ENCODE measurements at places on chromosomes 2 and 18. TPM values are rescaled to one million over a fixed set of nuclear protein-coding genes. Genes with fewer than 3 reads are reported as not detected.

Gene SERPINB10
- total RNA-seq, result 1.5 TPM

- no peak overlapping the region for H3K4me3 ChIP-seq
- peaks cover 5% of the 10 kb centered on the region for H3K4me1 ChIP-seq
- H3K27ac ChIP-seq, result no peak overlapping the region
- DNase-seq, result no peak
- no peaks in the 10 kb centered on the region for H3K27me3 ChIP-seq
Measured at GRCh38 chr18:11990539-11990938, 9.2 kb downstream of the IMPA2 start.

Gene TMEM163
- total RNA-seq, result 0.12 TPM

Gene L3MBTL4
- total RNA-seq, result 0.12 TPM

- H3K4me1 ChIP-seq, result peaks cover 82% of the 10 kb centered on the region
- peaks cover 10% of the 10 kb centered on the region for H3K36me3 ChIP-seq
- H3K4me3 ChIP-seq, result peak overlapping the region; percentile 28
- peak overlapping the region; percentile 87 for H3K27ac ChIP-seq
- H3K27me3 ChIP-seq, result no peaks in the 10 kb centered on the region
Measured at GRCh38 chr2:98715812-98716451, 15.0 kb downstream of the MGAT4A start.

DNA sequence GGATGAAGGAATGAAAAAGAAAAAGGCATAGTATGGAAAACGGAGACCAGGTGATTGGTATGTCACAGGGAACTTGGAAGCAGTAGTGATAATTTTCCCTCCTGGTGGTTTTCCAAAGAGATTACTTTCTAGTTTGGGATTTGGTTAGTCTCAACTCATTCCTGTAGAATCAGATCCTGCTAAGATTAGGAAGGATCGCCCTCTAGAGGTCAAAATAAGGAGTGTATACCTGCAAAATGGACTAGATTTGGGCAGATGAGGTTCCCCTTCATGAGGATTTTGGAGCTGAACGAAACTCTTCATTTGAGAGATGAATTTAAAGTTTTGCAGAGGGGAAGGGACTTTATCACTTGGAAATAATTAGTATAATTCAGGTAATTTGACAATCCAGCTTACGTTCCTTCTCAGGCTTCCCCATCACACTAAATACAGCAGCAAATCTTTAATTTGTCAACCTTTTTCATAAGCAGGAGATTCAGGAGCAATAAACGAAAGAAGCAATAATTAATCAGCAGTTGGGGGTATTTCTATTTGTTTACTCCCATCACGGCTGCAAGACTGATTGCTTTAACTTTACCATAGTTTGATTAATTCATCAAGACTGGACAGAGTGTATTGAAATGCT is 65.2 kb downstream of the CCDC195 start:
- no peaks in the 10 kb centered on the region for H3K36me3 ChIP-seq
- no peak overlapping the region for H3K4me3 ChIP-seq
- H3K27me3 ChIP-seq, result no peaks in the 10 kb centered on the region
- H3K4me1 ChIP-seq, result no peaks in the 10 kb centered on the region
- no peak overlapping the region for H3K27ac ChIP-seq

- no peak for DNase-seq
- no peaks in the 10 kb centered on the region for H3K4me1 ChIP-seq
- H3K27me3 ChIP-seq, result no peaks in the 10 kb centered on the region
- H3K4me3 ChIP-seq, result no peak overlapping the region
Measured at GRCh38 chr2:238895891-238896600, 48.2 kb downstream of the TWIST2 start.

Gene FAM237A
- not detected for total RNA-seq

DNA sequence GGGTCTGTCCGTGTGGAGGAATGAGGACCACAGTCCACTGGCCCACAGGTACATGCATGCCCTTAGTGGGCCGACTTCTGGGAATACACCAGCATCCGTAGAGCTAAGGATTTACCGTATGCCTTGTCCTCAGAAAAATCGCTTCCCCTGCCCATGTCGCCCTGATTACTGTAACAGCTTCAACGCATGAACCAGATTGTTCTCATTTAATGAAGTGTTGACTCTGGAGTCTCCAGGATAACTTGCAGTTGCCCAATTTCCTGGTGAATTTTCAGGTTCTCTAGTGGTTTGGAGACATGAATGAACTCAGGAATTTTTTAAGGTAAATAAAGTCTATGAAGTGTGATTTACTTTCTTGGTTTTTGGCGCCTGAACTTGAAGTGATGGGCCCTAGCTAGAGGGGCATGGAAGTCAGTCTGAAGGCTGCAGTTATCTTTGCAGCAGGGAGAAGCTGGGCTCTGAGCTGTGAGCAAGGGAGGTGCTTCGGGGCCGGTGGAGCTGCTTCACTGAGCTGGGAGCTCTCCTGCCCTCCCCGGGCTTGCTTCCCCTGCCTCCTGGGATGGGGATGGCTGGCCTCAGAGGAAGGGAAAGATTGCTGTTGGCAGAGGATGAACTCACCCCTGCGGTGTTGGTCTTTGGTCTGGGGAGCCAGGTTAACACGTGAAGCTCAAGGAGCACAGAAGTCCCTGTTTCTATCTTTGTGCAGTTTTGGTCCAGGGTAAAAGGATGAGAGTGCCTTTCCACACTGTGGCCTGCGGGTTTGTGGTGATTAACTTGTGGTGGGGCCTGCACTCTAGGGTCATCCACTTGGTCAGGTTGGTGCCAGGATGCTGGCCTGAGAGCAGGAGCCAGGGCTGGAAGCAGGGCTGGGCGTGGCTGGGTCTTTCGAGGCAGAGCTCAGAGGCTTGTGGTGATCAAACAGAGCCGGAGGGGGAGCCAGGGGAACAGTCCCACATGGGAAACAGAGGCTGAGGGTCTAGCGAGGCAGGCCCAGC is 28.1 kb downstream of the TCF7L1 start:
- no peaks in the 10 kb centered on the region for H3K4me1 ChIP-seq
- no peaks in the 10 kb centered on the region for H3K36me3 ChIP-seq
- no peak for DNase-seq

DNA sequence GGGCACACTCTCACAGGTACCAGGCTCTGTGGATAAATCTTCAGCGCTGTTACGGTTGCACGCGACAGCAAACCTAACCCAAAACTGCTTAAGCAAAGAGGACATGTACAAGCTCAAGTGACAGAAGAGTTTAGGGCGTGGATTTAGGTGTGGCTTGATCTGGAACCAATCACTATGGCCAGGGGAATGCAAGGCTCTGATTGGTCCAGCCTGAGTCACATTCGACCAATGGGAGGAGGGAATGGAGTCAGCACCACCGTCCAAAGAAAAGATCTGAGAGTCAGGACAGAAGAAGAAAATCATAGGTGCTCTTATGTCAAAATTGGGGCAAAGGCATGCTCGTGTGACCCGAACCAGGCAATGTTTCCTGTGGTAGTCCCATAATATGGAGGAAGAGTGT is 139.0 kb downstream of the TRIM43 start:
- no peak for DNase-seq
- peaks cover 19% of the 10 kb centered on the region for H3K27me3 ChIP-seq
- H3K4me1 ChIP-seq, result peaks cover 5% of the 10 kb centered on the region
- no peak overlapping the region for H3K4me3 ChIP-seq

DNA sequence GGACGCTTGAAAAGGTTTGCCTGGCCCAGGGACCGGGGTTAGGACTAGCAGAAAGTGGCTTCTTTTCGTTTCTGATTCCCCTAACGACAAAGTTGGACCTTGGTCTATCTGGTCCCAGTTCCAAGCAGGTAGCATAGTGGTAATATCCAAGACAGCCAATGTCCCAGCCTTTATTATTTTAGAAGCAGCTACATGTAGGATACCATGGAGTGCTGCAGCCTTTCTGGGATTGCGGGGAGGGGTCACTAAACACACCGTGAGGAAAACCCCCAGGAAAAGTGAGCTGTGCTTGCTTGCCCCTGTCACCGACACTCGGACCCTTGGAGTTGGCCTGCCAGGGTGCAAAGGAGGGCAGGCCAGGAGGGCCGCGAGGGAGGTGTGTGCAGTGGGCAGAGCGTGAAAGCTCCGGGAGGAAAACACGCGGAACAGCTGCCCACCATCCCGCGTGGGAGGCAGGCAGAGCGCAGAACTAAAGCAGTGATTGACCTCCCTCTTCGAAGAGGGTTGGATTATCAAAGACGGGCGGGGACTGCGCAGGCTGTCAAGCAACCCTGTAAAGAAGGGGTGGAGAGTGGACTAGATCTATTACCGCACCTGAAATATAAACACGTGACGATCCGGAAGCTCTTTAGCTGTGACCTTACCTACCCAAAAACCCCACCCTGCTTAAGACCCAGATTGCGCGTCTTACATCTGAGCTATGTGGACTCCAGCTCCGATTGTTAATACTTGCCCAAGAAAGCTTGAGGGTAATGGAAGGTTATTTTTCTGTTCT is 624 bp upstream of the MAP4K3 start:
- no peaks in the 10 kb centered on the region for H3K27me3 ChIP-seq
- DNase-seq, result peak; percentile 58
- H3K36me3 ChIP-seq, result peaks cover 8% of the 10 kb centered on the region
- H3K4me3 ChIP-seq, result peak overlapping the region; percentile 99
- peaks cover 55% of the 10 kb centered on the region for H3K4me1 ChIP-seq

DNA sequence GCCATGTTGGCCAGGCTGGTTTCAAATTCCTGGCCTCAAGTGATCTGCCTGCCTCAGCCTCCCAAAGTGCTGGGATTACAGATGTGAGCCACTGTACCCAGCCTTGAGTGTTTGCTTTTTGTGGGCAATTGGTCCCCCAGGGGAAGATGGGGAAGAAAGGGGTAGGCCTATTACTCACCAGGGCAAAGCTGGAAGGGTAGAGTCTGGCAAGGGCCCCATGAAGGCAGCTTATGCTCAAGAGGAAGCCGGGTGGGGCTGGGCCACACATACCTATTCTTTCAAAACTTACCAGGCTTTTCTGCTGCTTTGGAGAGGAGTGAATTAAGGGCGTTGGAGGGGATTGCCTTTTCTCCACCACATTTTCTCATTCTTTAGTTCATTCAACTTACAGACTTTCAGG is 24.5 kb upstream of the CD28 start:
- H3K27ac ChIP-seq, result peak overlapping the region; percentile 49
- H3K27me3 ChIP-seq, result no peaks in the 10 kb centered on the region
- no peak overlapping the region for H3K4me3 ChIP-seq
- no peaks in the 10 kb centered on the region for H3K36me3 ChIP-seq

Data from activated T-cell treated with anti-CD3 and anti-CD28 coated beads, Interleukin-2, amount 50 U/mL, for 72 hours (primary cell).